AG09309 (cell line): ENCODE measurements at places on chromosomes 2 and 18.
A peak's percentile ranks its signal among the peaks of the same experiment; 100 is the strongest.

GRCh38 chr18:64513401-64513800 is 364.5 kb upstream of the LINC00305 start:
- DNase-seq = no peak

- no peak for DNase-seq
These were observed 115.3 kb upstream of the SCN7A start for GRCh38 chr2:166609183-166609959.

GRCh38 chr2:177106212-177106611 is 106.4 kb upstream of the HNRNPA3 start:
- no peak for DNase-seq

DNA sequence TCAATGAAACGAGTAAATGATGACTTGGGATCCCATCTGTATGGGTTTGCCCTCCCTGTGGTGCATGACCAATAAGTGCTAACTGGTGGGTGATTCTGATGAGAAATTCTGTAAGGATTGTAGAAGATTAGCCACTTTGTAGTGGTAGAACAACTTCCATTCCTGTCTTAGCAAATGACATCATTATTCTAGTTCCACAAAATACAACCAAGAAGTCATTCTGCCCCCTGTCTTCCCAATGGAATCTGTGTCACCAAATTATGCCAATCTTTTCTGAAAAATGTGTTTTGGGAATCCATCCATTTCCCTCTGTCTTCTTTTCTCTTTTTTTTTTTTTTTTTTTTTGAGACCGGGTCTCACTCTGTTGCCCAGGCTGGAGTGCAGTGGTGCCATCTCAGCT is 48.4 kb downstream of the SLC38A11 start:
- no peak for DNase-seq

GRCh38 chr2:240224676-240225075 is 84.2 kb upstream of the OTOS start:
- DNase-seq = peak; percentile 51

GRCh38 chr2:71562518-71562917 is 109.2 kb downstream of the DYSF start:
- no peak for DNase-seq

DNA sequence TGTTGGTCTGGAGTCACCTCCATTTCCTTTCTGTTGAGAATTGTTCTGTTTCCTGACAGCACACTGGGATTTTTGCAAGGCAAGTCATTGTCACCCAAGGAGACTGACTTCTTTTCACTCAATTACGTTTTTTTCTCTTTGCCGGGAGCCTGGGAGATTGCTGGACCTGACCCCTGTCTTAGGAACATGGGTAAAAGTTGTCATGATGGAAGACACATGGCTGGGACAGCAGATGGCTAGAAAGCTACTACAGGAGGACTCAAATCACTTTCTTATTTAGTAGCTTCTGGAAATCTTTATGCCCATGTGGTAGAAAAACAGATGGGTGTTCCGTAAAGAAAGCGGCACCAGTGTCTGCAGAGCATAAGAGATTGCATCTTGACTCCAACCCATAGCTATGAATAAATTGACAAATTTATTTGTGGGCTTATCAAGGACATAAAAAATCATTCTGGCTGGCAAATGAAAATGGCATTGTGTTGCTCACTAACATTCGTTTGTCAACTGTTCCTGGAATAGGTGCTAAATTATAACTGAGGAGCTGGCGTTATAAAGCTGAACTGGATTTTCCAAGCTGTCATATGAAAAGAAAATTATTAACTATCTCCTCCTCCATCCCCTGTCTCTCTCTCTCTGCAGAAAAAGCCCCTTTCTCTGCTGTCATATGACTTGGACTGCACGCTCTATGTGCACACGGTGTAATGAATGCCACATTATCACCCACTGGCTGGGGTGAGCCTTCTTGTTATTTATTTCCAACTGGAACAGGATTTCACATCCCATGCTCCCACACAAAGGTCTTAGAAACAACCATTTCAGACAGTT is 159.8 kb downstream of the SH3RF3 start:
- no peak for DNase-seq

DNA sequence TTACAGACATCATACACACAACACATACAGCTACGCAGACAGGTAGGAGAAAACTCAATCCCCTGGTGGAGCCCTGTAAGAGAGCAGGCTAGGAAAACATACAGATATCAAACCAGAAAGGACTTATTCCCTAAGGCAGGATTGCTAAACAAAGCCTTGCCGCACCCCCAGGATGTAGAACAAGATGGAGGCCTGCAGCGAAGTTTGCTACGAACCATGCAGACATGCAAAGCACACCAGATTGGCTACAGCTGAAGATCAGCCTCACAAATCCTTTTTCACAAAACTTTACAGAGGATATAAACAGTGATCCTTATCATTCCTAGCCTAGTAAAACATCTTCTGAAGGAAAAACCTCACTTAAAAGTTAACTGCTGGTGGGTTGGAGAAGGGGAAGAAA is 28.3 kb downstream of the C18orf54 start:
- DNase-seq = no peak

- no peak for DNase-seq
These were observed 28.2 kb upstream of the CYRIA start for GRCh38 chr2:16693854-16694253.

GRCh38 chr2:19349911-19350677 is 8.3 kb downstream of the OSR1 start:
- DNase-seq = no peak
